ENCODE measurements at places on chromosomes 3 and 15. TPM values are rescaled to one million over a fixed set of nuclear protein-coding genes. Genes with fewer than 3 reads are reported as not detected.
A peak's percentile ranks its signal among the peaks of the same experiment; 100 is the strongest.

GRCh38 chr3:50370594-50370993 lies 11.3 kb upstream of the TMEM115 start:
- DNase-seq = no peak

DNA sequence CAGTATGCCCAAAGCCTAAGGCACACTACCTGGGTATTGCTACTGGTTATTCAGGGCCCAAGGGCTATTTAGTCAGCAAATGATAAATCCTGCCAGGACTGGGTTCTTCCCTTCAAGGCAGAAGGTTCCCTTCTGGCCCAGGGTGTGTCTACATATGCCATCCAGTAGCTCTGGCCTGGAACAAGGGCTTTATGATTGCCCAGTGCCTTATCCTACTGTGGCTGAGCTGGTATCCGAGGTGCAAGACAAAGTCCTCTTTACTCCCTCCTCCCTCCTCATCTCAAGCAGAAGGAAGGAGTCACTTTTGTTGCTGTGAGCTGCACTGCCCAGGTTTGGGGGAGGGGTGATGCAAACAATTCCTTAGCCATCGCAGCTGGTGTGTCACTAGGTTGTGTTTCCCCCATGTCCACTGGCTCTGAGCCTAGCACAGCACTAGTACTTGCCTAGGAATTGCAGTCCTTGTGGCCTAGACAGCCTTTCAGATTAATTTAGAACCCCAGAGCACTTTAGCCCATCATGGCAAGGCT lies 221.8 kb upstream of the TGFBR2 start:
- DNase-seq = no peak

DNA sequence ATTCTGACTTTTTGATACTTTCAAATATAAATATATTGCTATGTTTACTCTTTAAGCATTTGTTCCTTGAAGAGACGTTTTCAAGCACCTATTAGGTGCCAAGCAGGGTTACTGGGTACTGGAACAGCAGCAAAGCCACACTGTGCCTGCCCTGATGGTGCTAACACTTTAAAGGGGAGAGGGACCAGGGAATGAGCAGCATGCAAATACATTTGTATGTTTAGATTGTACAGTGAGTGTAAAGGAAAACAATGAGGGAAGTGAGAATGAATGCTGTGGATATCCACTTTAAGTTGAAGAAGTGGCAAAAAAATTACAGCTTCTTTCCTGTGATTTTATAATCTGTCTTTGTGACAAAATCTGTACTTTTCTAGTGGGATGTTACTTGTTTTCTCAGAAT lies 400.2 kb upstream of the ATP11B start:
- DNase-seq = no peak

DNA sequence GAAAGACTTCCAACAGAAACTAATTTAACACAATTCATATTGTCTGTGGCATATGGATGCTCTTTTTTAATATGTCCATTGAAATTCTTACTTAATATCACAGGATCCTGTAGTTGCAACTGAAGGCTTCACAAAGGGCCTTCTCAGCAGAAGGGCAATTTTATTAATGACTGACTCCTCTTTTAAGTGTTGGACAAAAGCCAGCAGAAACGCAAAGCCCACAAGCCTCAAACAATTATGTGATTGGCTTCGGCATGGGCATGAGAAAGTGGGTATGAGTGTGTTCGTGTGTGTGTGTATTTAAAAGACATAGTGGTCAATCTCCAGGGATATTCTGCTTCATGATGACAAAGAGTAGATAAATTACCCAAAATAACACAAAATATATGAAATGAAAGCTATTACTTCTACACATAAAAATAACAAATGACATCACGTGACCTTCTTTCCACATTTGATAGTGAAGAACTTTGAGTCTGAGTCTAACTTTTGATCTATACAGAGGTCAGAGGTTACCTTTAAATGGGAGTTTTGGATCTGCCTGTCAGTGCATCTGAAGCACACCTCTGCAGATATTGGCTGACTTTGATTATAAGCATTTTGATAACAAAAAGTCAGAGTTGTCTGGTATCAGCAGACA lies 496.9 kb downstream of the CADM2 start:
- no peak for DNase-seq

- DNase-seq = no peak
These were observed 1103.7 kb upstream of the EPHA6 start for GRCh38 chr3:95710684-95711083.

DNA sequence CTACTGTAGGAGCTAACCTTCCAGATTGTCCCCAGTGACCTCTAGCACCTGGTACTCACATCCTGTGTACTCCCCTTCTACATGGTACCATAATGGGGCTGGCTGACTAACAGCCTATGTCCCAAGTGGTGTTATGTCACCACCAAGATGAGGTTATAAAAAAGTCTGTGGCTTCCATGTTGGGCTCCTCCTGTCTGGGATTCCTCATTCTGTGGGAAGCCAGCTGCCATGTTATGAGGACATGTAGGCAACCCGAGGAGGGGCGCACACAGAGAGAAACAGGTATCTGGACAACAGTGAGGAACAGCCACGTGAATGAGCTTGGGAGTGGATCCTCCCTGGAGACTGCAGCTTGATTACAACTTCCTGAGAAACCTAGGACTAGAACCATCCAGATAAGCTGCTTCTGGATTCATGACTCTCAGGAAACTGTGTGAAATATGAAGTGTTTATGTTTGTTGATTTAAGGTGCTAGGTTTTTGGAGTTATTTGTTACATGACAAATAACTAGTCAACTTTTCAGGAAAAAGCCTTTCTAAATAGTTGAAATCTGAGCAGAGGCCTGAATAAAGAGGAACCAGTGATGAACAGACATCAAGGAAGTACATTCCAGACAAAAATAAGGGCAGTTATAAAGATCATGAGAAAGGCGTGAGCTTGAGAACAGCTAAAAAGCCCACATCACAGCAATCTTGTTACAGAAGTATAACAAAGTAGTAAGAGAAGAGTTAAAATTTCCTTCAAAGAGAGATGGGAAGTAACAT lies 21.7 kb downstream of the GOLIM4 start:
- DNase-seq = no peak

DNA sequence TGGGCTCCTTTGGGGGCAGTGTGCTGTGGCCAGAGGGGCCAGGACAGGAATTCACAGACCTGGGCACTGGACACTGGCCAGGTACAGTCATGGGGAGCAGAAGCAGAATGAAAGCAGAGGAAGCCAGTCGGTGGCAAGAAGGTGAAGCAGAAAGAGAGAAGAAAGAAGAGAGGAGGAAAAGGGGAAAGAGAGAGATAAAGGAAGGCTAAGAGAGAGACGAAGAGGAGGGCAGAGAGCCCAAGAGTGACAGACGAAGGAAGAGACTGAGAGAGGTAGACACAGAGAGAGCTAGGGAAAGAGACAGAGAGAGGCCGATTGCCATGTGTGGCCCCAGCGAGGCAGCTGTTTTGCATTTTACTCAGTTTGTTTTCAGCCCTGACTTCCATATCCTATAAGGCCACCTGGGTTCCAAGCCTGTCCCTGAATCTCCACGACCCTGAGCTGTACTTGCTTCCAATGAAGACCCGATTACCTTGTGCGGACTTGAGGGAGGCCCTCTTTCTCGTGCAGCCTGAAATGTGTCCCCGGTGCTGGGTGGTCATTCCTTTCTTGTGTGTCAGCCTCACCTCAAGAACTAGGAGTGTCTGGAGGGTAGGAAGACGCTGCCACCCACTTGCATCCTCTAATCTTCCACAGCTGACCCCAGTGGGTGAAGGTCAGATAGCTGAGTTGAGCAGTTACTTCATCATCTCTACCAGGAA lies 73.9 kb downstream of the LSM3 start:
- DNase-seq = no peak

DNA sequence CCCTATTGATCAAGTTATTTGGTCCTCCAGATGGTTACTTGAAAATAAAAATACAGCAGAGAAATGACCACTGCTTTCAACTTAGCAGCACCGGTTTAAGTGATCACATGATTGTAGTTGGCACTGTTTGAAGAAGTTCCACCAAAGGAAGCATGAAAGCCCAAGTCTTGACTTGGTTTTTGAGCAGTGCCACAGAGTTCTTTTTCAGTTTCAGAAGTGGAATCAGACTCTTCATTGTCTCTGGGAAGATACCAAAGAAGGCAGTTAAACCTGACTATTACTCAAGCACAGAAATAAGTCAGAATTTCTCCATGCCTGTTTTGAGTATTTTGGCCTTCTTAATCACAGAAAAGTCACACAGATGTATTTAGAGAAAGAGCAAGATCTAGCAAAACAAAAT lies 66.7 kb downstream of the BBX start:
- DNase-seq = no peak

GRCh38 chr15:67100124-67100791 lies 34.9 kb downstream of the SMAD3 start:
- DNase-seq = no peak

GRCh38 chr15:60973637-60974415 lies 255.3 kb downstream of the RORA start:
- DNase-seq = no peak

GRCh38 chr3:24734019-24734418 lies 239.4 kb upstream of the THRB start:
- no peak for DNase-seq

GRCh38 chr3:185037801-185038200 lies 115.1 kb downstream of the C3orf70 start:
- DNase-seq = no peak

DNA sequence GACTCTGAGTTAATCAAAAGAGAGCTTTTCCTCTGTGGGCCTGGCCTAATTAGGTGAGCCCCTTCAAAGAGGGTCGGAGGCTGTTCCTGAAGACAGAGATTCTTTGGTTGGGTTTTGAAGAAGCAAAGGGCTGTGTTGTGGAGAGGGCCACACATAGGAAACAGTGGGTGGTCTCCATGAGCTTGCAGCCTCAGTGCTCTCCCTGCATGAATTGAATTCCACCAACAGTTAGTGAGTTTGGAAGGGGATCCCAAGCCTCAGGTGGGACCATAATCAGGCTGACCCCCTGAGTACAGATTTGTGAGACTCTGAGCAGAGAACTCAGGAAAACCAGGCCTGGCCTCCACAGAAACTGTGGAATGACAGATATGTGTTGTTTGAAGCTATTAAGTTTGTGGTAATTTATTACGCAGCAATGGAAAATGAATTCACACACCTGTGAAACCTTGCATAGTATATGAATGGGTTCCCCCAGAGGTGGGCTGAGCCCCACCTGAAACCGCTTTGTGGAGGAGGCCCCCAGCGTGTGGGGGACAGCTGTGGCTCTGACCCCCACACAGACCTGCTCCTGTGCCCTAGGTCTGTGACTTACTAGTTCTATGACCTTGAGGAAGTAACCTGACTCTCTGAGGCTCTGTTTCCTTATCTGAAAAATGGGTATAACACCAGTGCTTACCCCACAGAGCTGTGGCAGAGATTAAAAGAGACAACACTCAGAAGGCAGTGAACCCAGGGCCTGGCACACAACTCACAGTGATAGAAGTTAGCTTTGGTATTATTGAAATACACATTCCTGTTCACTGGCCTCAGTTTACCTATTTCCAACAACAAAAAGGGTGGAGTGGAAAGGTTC lies 431.3 kb downstream of the FOXP1 start:
- no peak for DNase-seq

DNA sequence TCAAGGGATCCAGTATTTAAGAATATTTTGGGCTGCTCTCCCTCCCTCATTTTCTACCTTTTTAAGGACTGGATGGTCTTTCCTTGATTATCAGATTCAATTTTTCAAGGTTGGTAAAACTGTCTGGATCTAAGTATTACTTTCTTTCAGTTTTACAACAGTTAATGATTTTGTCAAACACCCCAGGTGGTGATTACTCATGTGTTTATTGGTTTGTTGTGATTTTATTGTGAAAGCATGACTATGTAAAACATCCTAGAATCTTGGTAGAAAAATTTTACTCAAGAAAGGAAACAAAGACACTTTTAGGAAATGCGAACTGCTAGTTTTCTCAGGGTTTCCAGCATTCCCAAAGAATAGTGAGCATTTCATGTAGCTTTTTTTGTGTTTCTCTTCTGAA lies 7.3 kb downstream of the GTF2E1 start:
- DNase-seq = no peak

- DNase-seq = no peak
These were observed 21.2 kb downstream of the WHAMM start for GRCh38 chr15:82830427-82831173.

DNA sequence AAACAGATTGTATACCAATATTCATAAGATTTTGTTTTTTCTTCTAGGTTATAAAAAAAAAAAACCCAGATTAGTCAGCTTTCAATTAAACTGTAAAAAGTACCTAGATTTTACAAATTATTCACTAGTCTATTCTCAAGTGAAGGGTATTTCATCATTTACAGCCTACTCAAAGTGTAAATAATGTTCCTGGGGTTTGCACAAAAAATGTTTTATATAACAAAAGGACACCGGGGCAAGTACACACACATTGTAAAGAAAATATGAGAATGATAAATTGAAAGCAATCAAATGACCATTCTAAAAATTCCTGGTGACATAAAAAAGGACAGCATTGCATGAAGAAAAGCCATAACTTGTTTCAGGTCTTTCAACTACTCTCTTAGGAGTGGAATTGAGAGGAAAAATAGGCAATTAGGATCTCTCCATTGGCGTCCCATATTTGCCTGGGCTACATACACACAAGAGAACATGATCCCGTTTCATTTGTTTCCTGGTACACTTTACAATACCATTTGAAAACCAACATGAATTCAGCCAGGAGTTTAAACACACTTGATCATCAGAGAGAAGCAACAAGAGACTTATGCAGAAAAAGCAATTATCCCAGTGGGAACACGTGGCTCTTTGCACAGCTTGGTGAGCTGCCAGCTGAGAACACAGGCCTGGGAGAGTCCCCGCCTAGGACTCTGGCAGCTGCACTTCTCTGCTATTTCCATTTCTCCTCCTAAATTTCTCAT lies 1039.2 kb downstream of the ROBO1 start:
- peak; percentile 82 for DNase-seq

Gene FETUB
- total RNA-seq = not detected

Gene SCAANT1
- not detected for total RNA-seq

Gene FBXW12
- not detected for total RNA-seq

Gene LRRIQ4
- not detected for total RNA-seq

Gene IMPG2
- 0.14 TPM for total RNA-seq

Gene CYP1A2
- total RNA-seq = not detected

Gene MAP6D1
- 2.2 TPM for total RNA-seq

Measured in Right ventricle myocardium inferior (tissue), 1 donor.